Epithelial cell of proximal tubule (primary cell): ENCODE measurements at places on chromosomes 11 and 22. TPM values are rescaled to one million over a fixed set of nuclear protein-coding genes. Genes with fewer than 3 reads are reported as not detected.

GRCh38 chr11:33897761-33898375 is 6.0 kb upstream of the LMO2 start:
- no peak for DNase-seq

Gene SCUBE2
- 0.17 and 0.43 TPM in 2 replicates for total RNA-seq

DNA sequence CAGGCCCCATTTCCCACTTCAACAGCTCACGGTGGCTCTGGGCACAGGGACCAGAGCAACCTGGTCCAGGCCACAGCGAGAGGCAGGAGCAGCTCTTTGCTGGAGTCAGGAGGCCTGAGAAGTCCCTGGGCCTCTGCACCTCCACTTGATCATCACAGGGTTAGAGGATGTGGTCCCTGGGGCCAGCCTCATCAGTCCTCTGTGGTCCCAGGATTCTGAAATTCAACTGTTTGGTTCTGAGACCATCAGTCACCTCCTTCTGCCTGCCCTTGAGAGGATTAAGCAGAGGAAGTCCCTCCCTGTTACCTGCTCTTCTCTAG is 24.9 kb upstream of the CBX7 start:
- no peak for DNase-seq

DNA sequence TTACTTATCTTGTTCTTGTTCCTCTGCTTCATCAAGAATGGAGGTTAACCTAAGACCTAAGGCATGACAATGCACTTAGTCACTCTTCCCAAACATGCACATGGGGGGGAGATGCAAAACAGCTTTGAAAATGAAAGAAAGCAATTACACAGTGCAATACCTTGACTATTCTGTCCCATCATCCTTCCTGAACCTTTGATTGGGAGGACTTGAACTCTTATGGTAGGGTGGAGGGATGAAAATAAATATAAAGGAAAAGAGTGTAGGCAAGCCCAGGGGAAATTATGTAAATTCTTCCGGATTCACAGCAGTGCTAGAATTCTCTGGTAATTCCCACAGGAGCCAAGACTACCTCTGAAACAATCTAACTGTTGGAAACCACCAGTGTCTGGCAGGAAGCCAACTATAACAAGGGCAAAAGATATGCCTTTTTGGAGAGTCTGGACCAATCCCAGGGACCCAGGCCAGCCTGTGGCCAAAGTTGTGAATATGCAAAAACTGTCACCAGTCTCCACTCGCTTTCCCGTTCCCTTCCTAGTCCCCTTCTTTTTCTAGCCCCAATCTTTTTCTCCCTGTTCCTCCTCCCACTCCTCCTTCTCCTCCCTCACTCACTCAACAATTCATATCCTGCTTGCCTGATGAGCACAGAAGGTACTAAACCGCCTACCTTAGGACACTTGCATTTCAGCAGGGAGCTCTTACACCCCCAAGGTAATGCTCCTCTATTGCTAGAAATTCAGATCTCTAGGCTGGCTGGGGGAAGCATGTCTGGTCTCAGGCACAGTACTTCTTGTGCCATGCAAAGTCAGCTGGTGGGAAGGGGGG is 2.5 kb upstream of the RCN1 start:
- DNase-seq: peak; percentile 79

DNA sequence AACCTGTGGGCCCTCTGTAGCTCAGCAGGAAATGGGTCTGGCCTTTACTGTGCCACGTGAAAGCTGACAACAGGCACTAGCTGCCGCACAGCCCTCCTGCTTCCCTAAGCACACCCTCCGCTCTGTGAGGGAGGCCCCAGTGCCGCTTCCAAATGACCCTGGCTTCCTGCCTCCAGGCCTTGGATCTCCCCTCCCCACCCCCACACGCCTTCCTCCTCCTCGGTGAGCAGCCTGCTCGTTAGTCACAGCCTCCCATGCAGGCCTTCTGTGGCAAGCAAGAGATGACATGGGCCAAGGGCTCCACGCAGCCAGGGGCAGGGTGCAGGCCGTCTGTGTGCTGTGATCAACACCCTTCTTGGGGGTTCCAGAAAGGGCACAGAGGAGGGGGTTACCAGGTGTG is 15.3 kb upstream of the RASL10A start:
- DNase-seq: no peak
